AG09319 (cell line): ENCODE measurements at places on chromosomes 13 and 19.

GRCh38 chr19:48635966-48636858 lies 967 bp downstream of the DBP start:
- no peak for DNase-seq

DNA sequence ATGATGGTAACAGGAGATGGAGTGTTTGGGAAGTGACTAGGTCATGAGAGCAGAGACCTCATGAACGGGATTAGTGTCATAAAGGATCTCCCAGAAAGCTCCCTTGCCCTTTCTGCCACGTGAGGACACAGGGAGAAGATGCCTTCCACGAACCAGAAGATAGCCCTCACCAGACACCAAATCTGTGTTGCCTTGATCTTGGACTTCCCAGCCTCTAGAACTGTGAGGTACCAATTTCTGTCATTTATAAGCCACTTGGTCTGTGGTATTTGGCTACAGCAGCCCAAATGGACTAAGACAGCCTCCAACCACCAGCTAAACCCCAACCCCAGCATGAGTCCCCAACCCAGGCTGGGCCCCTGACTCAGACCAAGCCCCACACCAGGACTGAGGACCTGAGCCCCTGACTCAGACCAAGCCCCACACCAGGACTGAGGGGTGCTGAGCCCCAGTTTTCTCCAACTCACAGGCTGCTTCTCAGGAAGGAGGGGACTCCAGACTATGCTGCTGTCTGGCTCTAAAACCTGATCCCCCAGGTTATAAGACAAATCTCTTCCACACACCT lies 54.1 kb downstream of the PTPRS start:
- no peak for DNase-seq

DNA sequence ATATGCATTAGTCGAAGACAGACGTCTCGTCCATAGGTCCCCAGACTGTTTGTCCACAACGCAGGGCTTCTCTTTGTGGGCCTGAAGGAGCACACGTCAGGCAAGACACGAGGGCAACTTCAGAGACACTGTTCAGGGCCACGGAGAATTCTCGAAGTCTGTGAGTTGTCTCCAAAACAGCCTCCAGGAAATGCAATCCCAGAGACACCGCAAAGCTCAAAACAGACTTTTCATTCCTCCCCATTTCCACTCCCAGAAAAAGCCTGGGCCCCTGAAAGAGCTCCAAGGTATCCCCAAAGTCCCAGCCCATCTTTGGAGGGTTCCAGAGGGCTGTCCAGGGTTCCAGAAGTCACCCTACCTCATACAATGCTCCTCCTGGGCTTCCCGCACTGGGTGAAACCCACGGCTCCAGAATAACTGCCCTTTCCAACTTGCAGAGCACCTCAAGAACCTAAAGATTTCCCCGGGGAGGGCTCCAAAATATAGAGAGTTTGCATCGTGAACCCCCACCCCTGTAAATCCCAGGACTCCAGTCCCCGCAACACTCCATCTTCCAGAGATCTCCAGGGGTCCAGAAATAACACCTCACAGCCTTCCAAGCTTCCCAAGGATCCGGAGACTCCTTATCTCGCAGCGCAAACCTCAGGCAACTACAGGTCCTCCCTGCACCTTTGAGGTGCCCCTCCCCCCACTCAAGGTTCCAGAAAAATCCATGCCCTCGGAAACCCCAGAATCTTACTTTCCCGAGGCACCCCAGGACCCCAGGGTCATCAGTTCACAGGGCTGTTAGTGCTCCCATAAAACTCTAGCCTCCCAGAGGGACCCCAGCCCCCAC lies 687 bp upstream of the FTL start:
- no peak for DNase-seq

- no peak for DNase-seq
These were observed 9.9 kb upstream of the SPART start for GRCh38 chr13:36356058-36356457.

DNA sequence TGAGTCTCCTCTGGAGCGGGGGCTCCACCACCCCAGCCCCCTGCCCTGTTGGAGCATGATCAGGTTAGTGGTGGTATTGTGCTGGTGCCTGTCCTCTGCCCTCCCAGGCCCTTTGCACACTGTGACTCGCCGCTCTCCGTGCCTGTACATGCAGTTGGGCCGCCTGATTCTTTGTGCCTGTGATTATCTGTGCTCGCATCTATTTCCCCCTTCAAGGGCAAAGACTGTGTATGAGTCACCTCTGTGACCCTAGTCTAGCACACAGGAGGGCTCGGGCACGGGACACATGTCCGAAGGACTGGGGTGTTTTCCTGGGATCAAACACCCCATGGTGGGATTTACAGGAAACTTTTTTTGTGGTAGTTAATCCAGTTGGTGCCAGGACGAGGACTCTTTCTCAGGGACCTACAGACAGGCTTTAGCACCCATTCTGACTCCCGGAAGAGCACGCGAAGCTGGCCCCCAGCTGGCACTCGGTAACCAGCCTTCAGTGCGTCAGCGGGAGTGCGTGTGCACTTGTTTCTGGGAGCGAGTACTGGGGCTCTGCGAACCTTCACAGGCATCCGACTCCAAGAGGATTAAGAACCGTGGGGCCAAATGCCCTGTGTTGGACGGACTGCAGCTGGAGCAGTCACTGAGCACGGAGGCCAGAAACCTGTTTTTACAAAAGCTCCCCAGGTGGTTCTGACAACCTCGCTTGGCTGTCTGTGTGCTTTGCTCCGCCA lies 6.7 kb downstream of the PPP1R37 start:
- no peak for DNase-seq

- no peak for DNase-seq
These were observed 324.6 kb downstream of the KLF12 start for GRCh38 chr13:73809561-73809960.
